ENCODE measurements at places on chromosomes 3 and 15.

DNA sequence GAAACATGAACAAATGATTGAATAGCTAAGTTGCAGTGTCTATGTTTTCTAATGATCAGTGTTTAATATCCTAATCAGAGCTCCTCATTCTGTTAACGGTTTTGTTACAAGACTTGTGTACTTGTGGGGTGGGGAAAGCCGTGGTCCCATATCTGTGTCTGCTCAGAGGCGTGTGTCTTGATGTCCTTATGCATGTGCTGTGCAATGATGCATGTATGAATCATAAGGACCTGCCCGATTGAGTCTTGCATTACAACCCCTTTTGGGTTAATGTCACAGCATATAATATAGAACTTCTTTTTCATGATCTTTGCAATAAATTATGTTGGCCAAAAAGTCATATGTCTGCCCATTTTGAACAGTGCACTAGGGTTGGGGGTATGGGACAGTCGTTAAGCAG lies 233.4 kb downstream of the ITPR1 start:
- no peak for DNase-seq

DNA sequence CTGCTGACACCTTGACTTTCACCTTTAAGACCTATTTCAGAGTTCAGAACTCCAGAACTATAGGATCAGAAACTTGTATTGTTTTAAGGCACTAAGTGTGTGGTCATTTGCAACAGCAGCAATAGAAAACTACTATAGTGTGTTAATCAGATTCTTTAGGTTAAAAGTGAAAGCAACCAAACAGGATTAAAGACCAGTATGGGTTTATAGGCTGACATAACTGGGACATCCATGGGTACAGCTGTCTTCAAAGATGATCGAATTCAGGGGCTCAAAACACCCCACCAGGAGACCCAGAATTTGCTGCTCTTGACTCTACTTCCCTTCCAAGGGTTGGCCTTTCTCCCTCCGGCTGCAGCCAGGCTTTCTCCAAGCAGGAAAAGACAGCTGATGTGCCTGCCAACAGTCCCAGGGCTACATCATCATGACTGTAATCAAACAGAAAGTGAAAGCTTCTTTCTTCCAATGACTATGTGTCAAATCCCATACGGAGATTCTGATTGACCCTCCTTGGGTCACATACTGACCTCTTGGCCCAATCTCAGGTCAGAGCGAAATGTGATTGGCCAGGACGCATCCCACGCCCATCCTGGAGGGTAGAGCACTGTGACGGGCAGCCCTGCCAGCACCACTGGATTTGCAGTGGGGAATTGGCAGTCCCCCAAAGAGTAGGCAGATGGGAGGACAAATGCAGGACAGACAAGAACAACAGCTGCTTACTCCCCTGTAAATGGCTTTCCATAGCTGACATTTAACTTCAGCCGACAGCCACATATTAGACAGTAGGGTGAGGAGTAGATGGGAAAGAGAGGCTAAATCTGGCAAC lies 51.4 kb upstream of the RNF7 start:
- DNase-seq = peak; percentile 47

GRCh38 chr15:42163291-42163690 lies 6.9 kb upstream of the PLA2G4F start:
- DNase-seq = no peak

- DNase-seq = no peak
Observed at GRCh38 chr3:155064920-155065319, 15.2 kb upstream of the MME start.

GRCh38 chr3:21441821-21442220 lies 309.2 kb downstream of the ZNF385D start:
- DNase-seq = no peak

DNA sequence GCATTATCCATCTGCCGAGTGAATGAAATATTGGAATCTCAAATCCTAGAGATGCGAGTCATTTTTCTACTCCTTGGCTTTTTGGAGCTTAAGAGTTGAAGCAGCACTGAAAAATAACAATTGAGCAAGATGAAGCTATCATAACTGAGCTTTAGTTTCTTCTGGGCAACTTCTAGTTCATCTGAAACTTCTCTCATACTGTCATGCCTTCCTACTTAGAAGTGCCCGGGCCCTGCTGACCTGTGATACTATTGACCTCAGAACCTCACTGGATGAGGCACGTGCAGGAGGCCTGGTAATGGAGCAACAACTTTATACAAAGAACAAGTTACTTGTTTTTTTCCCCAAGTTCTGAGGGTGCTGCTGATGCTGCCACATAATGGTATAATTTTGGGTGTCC lies 48.5 kb upstream of the P3H2 start:
- no peak for DNase-seq

- no peak for DNase-seq
Observed at GRCh38 chr3:169722724-169723123, 42.1 kb downstream of the TERC start.

GRCh38 chr15:60362321-60363086 lies 35.3 kb downstream of the ANXA2 start:
- peak; percentile 81 for DNase-seq

DNA sequence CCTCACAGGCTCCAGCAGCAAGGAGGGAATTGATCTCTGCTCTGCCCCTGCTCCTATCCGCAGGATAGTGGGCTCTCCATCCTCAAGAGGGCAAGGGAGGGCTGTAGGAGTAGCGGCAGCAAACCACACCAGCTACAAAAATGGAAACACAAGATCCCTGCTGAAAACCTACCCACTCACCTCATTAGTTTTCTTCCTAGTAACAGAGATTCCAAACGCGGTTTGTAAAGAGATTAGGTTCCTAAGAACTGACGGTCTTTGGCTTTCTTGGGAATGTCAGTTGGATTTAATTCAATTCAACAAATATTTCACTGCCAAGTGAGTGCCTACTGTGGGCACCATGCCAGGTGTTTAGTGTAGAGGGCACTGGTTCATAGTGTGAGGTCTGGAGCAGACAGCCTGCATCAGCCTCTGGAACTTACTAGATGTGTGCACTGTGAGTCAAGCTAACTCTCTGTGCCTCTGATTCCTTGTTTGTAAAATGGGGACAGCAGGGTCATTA lies 84.7 kb downstream of the MRPL46 start:
- DNase-seq = peak; percentile 60

- no peak for DNase-seq
Observed at GRCh38 chr3:37825744-37826400, 35.8 kb upstream of the CTDSPL start.

GRCh38 chr15:76206325-76206976 lies 104.8 kb downstream of the ETFA start:
- peak; percentile 52 for DNase-seq

Measured in astrocyte (in vitro differentiated cells and primary cell).